ENCODE measurements at places on chromosomes 3 and 15. TPM values are rescaled to one million over a fixed set of nuclear protein-coding genes. Genes with fewer than 3 reads are reported as not detected.
A peak's percentile ranks its signal among the peaks of the same experiment; 100 is the strongest.

DNA sequence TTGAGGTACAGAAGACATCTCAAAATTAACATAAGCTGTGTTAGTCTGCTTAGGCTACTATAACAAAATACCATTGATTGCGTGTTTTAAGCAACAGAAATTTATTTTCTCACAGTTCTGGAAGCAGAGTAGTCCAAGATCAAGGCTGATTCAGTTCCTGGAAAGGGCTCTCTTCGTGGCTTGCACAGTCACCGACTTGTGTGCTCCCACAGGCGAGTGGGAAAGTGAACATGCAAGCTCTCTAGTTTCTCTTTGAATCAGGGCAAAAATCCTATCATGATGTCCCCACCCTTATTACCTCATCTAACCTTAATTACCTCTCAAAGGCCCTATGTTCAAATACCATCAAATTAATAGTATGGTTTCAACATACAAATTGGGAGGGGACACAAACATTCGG lies 505.9 kb downstream of the ZIC1 start:
- H3K4me1 ChIP-seq = no peaks in the 10 kb centered on the region
- no peaks in the 10 kb centered on the region for H3K36me3 ChIP-seq
- H3K4me3 ChIP-seq = no peak overlapping the region
- no peak overlapping the region for H3K27ac ChIP-seq
- H3K27me3 ChIP-seq = no peaks in the 10 kb centered on the region

DNA sequence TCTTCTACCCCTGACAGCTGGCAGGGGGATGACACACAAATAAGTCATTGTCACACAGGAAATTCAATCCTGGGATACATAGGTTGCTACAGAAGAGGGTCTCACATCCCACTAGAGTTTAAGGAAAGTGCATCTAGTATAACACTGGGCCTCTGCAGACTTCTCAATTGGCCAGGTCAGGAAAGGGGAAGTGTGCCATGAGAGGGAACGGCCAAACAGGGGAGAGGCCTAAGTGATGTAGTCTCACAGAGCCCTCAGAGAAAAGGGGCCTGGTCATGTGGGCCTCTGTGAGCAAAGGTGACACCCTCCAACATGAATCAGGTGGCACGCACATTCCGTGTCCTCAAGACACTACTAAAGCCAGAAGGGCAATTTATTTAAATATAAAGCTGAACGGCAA lies 11.2 kb downstream of the ZXDC start:
- peaks cover 18% of the 10 kb centered on the region for H3K4me1 ChIP-seq
- no peak overlapping the region for H3K27ac ChIP-seq
- peaks cover 98% of the 10 kb centered on the region for H3K36me3 ChIP-seq
- no peak for DNase-seq
- H3K4me3 ChIP-seq = no peak overlapping the region

GRCh38 chr3:128173849-128174248 lies 20.6 kb downstream of the EEFSEC start:
- no peaks in the 10 kb centered on the region for H3K27me3 ChIP-seq
- no peak overlapping the region for H3K27ac ChIP-seq
- no peaks in the 10 kb centered on the region for H3K36me3 ChIP-seq

- no peak for DNase-seq
- H3K4me3 ChIP-seq = no peak overlapping the region
- peaks cover 5% of the 10 kb centered on the region for H3K4me1 ChIP-seq
- H3K27me3 ChIP-seq = no peaks in the 10 kb centered on the region
- H3K36me3 ChIP-seq = no peaks in the 10 kb centered on the region
- no peak overlapping the region for H3K27ac ChIP-seq
These were observed 99.4 kb downstream of the RPL39L start for GRCh38 chr3:187039723-187040414.

- H3K4me1 ChIP-seq = no peaks in the 10 kb centered on the region
- no peaks in the 10 kb centered on the region for H3K36me3 ChIP-seq
- no peak overlapping the region for H3K4me3 ChIP-seq
- DNase-seq = no peak
- H3K27me3 ChIP-seq = no peaks in the 10 kb centered on the region
These were observed 359.9 kb downstream of the MECOM start for GRCh38 chr3:169303660-169304059.

PIGZ gene
- total RNA-seq = 2.8 TPM

- H3K4me1 ChIP-seq = no peaks in the 10 kb centered on the region
- H3K27me3 ChIP-seq = no peaks in the 10 kb centered on the region
- no peak overlapping the region for H3K27ac ChIP-seq
- DNase-seq = no peak
These were observed 36.3 kb downstream of the ESYT3 start for GRCh38 chr3:138470687-138471086.

DNA sequence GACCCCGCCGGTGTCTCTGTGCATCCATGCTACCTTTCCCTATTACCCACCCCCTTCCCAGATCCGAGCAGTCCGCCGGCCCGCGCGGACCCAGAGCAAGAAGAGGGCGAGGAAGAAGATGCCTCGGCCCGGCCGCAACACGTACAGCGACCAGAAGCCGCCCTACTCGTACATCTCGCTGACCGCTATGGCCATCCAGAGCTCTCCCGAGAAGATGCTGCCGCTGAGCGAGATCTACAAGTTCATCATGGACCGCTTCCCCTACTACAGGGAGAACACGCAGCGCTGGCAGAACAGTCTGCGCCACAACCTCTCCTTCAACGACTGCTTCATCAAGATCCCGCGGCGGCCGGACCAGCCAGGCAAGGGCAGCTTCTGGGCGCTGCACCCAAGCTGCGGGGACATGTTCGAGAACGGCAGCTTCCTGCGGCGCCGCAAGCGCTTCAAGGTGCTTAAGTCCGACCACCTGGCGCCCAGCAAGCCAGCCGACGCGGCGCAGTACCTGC lies 788 bp downstream of the FOXB1 start:
- H3K4me1 ChIP-seq = peaks cover 30% of the 10 kb centered on the region
- H3K36me3 ChIP-seq = no peaks in the 10 kb centered on the region
- DNase-seq = no peak
- no peak overlapping the region for H3K27ac ChIP-seq

SCG5 gene
- total RNA-seq = 26.2 TPM

LRRC57 gene
- 16.5 TPM for total RNA-seq

CHST13 gene
- 1.8 TPM for total RNA-seq

COL6A5 gene
- total RNA-seq = not detected

- H3K4me3 ChIP-seq = peak within 1 kb of the TSS; percentile 24
- peaks cover 16% of the 10 kb centered on the region for H3K4me1 ChIP-seq
- H3K27me3 ChIP-seq = no peaks in the 10 kb centered on the region
- no peak within 1 kb of the TSS for H3K27ac ChIP-seq
These were observed at the start of gene SNX22 for GRCh38 chr15:64151727-64152506. Gene SNX22 (plus strand): TSS chr15:64151731. CDS start chr15:64151776, 45 bp downstream.

DNA sequence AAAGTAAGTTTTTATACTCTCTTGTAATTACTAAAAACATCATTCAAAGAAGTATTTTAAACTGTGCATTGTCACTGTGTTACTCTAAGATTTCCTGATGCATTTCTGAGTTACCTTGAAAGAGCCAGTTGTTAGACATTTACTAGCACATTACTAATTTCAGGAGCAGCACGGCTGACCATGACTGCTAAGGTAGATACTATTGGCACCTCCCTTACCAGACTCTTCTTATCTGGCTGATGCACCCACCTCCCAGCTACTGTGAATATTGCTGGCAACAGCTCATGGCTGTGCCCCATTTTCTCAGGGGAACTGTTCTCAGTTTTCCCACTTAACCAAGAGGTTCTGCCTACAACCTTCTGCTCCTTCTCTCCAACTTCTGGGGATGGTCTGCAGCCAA lies 29.4 kb downstream of the COL6A5 start:
- no peaks in the 10 kb centered on the region for H3K4me1 ChIP-seq
- H3K27ac ChIP-seq = no peak overlapping the region
- no peaks in the 10 kb centered on the region for H3K36me3 ChIP-seq
- DNase-seq = no peak
- no peak overlapping the region for H3K4me3 ChIP-seq

- H3K36me3 ChIP-seq = no peaks in the 10 kb centered on the region
- no peak overlapping the region for H3K4me3 ChIP-seq
- no peaks in the 10 kb centered on the region for H3K4me1 ChIP-seq
- no peak overlapping the region for H3K27ac ChIP-seq
- H3K27me3 ChIP-seq = no peaks in the 10 kb centered on the region
These were observed 10.0 kb upstream of the CRTC3 start for GRCh38 chr15:90519688-90520087.

- DNase-seq = no peak
- H3K27ac ChIP-seq = no peak overlapping the region
- H3K36me3 ChIP-seq = no peaks in the 10 kb centered on the region
- no peak overlapping the region for H3K4me3 ChIP-seq
These were observed 59.0 kb downstream of the SCN5A start for GRCh38 chr3:38590521-38590920.

- no peak overlapping the region for H3K27ac ChIP-seq
- no peaks in the 10 kb centered on the region for H3K27me3 ChIP-seq
- no peak for DNase-seq
- no peak overlapping the region for H3K4me3 ChIP-seq
- no peaks in the 10 kb centered on the region for H3K4me1 ChIP-seq
These were observed 90.6 kb downstream of the CNTN3 start for GRCh38 chr3:74523811-74524210.

OR5K2 gene
- not detected for total RNA-seq

NANOGP8 gene
- 1.2 TPM for total RNA-seq

GRCh38 chr3:70982284-70982683 lies 601.2 kb downstream of the FOXP1 start:
- no peaks in the 10 kb centered on the region for H3K27me3 ChIP-seq
- peaks cover 9% of the 10 kb centered on the region for H3K36me3 ChIP-seq
- DNase-seq = no peak
- H3K27ac ChIP-seq = peak overlapping the region; percentile 60
- H3K4me3 ChIP-seq = no peak overlapping the region
- peaks cover 24% of the 10 kb centered on the region for H3K4me1 ChIP-seq

DNA sequence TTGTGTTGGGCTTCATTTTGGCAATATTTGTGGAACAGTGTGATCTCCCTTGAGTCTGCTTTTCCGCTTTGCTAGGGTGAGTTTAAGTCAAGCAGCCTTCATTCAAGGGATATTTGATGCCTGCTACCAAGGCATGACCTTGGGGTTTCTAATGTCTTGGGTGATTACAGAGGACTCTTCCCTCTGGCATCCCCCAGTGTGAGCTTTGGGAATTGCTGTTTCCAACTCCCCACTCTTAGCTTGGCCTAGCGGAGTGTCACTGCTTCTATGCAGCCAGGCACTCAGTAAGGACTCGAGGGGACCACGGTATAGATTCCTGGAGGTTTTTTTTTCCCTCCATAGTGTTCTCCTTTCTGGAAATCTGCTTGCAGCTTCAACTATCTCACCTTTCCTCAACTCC lies 21.1 kb downstream of the GCNT3 start:
- H3K4me3 ChIP-seq = no peak overlapping the region
- no peak overlapping the region for H3K27ac ChIP-seq
- no peaks in the 10 kb centered on the region for H3K36me3 ChIP-seq
- no peaks in the 10 kb centered on the region for H3K4me1 ChIP-seq
- no peaks in the 10 kb centered on the region for H3K27me3 ChIP-seq

STAC gene
- total RNA-seq = 3.5 TPM

GRCh38 chr15:62941699-62942098 lies 100.8 kb upstream of the TPM1 start:
- H3K4me1 ChIP-seq = peaks cover 11% of the 10 kb centered on the region
- no peak overlapping the region for H3K27ac ChIP-seq
- H3K27me3 ChIP-seq = no peaks in the 10 kb centered on the region
- H3K4me3 ChIP-seq = no peak overlapping the region
- no peak for DNase-seq

EPHA3 gene
- total RNA-seq = 0.52 TPM

SLC12A1 gene
- not detected for total RNA-seq

- H3K27ac ChIP-seq = no peak overlapping the region
- H3K4me3 ChIP-seq = no peak overlapping the region
- H3K27me3 ChIP-seq = no peaks in the 10 kb centered on the region
- H3K36me3 ChIP-seq = no peaks in the 10 kb centered on the region
These were observed 30.7 kb downstream of the LMCD1 start for GRCh38 chr3:8532251-8532871.

- no peaks in the 10 kb centered on the region for H3K27me3 ChIP-seq
- no peak for DNase-seq
- H3K27ac ChIP-seq = no peak overlapping the region
- no peaks in the 10 kb centered on the region for H3K4me1 ChIP-seq
These were observed 36.1 kb upstream of the HRH1 start for GRCh38 chr3:11118181-11118682.

CPNE9 gene
- 1.8 TPM for total RNA-seq

GRCh38 chr15:99844150-99844549 lies 110.9 kb upstream of the LYSMD4 start:
- H3K4me1 ChIP-seq = no peaks in the 10 kb centered on the region
- no peak overlapping the region for H3K27ac ChIP-seq
- DNase-seq = no peak
- no peaks in the 10 kb centered on the region for H3K27me3 ChIP-seq

DNA sequence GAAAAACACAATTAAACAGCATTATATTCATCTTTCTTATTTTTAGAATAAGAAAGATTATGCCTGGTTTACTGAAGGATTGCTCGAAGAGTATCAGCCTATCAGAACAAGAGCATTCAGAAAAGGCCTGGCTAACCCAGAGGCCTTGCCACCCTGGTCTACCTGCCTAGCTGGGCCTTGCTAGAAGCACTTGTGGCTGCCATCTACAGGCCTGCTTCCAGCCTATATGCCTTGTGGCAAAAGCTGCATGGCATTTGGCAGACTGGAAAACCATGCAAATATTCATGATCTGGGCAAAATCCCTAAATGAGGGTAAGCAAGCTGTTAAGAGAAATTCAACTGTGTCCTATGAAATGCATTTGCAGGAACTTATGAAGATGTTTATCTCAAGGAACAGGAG lies 9.3 kb upstream of the ATP13A4 start:
- peak; percentile 25 for DNase-seq
- no peak overlapping the region for H3K27ac ChIP-seq
- no peaks in the 10 kb centered on the region for H3K4me1 ChIP-seq
- no peak overlapping the region for H3K4me3 ChIP-seq

AHSG gene
- total RNA-seq = not detected

ANKUB1 gene
- total RNA-seq = not detected

LDHAL6B gene
- total RNA-seq = not detected

WDR93 gene
- total RNA-seq = not detected

- no peaks in the 10 kb centered on the region for H3K36me3 ChIP-seq
- no peak for DNase-seq
- H3K27me3 ChIP-seq = peaks cover 16% of the 10 kb centered on the region
- H3K4me1 ChIP-seq = peaks cover 3% of the 10 kb centered on the region
These were observed 8.6 kb upstream of the TNFAIP8L3 start for GRCh38 chr15:51103330-51103729.

DNA sequence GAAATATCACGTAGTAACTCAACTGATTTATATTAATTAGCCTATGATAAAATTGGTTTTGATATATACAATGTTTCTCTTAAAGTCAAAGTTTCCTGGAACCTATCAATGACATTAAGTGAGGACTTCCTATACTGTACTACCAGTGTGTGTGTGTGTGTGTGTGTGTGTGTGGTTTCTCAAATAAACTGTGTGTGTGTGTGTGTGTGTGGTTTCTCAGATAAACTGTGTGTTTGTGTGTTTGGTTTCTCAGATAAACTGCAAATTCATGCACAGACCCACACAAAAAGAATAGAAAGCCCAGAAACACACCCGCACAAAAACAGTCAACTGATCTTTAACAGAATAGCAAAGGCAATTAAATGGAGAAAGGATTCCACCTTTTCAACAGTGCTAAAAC lies 14.5 kb upstream of the WDR5B start:
- no peak for DNase-seq
- H3K27ac ChIP-seq = no peak overlapping the region
- H3K4me1 ChIP-seq = no peaks in the 10 kb centered on the region
- H3K27me3 ChIP-seq = no peaks in the 10 kb centered on the region
- H3K36me3 ChIP-seq = peaks cover 40% of the 10 kb centered on the region
- no peak overlapping the region for H3K4me3 ChIP-seq

GPR176 gene
- 12.7 TPM for total RNA-seq

GRCh38 chr15:65547841-65548240 lies 17.6 kb downstream of the HACD3 start:
- H3K36me3 ChIP-seq = no peaks in the 10 kb centered on the region
- no peak overlapping the region for H3K4me3 ChIP-seq
- no peaks in the 10 kb centered on the region for H3K27me3 ChIP-seq
